ENCODE measurements at places on chromosomes 2 and 18.

DNA sequence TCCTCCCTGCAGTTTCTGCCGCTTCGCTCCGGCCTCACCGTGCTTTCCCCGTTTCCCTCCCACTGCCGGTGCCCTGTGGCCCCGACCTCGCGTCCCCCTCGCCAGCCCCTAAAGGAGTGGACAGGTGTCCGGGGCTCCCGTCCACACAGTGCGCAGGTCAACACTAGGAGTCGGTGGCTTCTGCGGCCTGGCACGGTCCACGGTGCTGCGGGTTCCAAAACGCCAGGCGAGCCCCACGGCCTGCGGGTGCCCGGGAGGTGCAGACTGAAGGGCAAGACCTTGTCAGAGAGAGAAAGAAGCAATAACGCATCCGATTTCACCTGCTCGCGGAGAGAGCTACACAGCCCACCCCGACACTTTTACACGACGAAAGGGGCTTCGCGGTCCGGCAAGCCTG is 588.7 kb upstream of the SALL3 start:
- DNase-seq = no peak

DNA sequence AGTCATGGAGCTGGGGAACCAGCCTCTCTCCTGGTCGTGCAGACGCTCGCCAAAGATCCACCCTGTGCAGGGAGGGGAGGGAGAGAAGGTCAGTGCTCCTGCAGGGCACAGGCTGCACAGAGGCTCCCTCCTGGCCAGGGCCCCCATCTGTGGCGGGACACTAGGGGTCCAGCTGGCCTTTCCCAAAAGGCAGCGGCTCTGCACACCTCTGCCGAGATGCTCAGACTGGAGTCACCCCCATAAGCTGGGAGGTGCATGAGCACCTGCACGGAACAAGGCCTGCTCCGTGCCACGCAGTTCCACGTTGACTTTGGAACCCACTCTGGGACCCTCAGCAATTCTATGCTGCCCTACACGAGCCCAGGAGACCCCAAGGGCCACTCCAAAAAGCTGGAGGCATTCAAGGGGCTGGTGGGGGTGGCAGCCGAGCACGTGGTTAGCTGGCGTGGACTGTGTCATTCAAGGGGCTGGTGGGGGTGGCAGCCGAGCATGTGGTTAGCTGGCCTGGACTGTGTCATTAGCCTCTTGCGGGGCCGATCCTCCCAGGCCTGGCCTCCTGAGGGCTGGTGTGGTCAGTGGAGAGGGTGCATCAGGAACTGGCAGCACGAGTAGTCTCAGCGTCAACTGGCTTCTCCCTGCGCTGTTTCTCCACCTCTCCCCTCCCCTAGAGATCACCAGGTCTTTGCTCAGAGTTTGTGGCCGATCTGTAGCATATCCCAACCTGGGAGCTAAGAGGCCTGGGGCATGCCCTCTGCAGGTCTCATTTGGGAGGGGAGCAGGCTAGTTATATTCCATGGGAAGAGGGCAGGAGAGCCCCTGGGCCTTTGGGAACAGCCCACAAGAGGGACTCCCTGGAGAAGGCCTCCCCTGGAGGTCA is 9.8 kb downstream of the SNORC start:
- DNase-seq = no peak

- no peak for DNase-seq
Measured at GRCh38 chr2:162082036-162082435, 8.0 kb upstream of the DPP4 start.

GRCh38 chr2:142865924-142866323 is 11.5 kb upstream of the KYNU start:
- DNase-seq = no peak

GRCh38 chr2:238502956-238503791 is 76.4 kb downstream of the ASB1 start:
- DNase-seq = no peak

- DNase-seq = no peak
Measured at GRCh38 chr18:35971661-35972196, 750 bp upstream of the RMP24 start.

DNA sequence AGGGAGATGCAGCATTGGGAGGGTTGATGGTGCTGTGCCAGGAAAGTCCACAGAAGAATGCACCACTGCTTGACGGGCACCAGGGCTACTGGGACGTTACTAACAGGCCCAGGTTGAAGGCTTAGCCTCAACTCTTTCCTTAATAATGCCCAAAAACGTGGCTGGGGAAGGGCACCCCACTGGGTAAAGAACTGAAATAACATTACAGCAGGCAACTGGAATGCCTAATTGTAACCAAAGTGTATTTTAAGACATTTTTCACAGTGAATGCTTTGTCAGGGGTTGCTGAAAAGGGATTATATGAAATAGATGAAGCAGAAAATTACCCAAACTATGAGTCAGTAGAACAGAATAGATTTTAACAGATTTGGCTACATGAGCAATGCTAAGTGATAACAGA is 191.3 kb downstream of the CMPK2 start:
- no peak for DNase-seq
